GM23248 (cell line): ENCODE measurements at places on chromosomes 4 and X. TPM values are rescaled to one million over a fixed set of nuclear protein-coding genes. Genes with fewer than 3 reads are reported as not detected.

GRCh38 chr4:113587640-113588275 is 173.8 kb downstream of the CAMK2D start:
- no peak for DNase-seq
- H3K36me3 ChIP-seq = peaks cover 5% of the 10 kb centered on the region; the same call in 1 of the 2 replicates
- no peak overlapping the region for H3K27ac ChIP-seq
- peaks cover 17% of the 10 kb centered on the region; the same call in 1 of the 2 replicates for H3K4me1 ChIP-seq
- H3K4me3 ChIP-seq = no peak overlapping the region
- H3K27me3 ChIP-seq = no peaks in the 10 kb centered on the region

DNA sequence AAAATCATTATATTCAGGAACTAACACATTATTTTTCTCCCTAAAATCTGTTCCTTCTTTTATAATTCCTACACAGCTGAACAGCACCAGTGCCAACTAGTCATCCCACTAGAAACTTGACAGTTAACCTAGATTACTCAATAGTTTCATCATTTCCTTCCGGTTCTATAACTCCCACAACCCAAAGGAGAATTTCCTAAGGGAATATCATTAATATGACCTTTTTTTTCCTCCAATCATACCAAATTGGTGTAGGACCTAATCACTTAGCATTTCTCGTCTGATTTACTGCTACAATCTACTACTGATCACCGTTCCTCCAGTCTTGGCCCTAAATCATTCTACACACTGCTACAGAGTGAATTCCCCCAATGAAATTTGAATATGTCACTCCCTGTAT is 45.9 kb downstream of the WDFY3 start:
- peak overlapping the region; percentile 31 for H3K4me3 ChIP-seq
- 0 out of 2 replicates have a peak, but pooled peaks cover 7% of the 10 kb centered on the region for H3K36me3 ChIP-seq
- no peaks in the 10 kb centered on the region for H3K27me3 ChIP-seq
- peak overlapping the region; percentile 70 for H3K27ac ChIP-seq

Gene RIBC1
- 0.25 and 0.32 TPM in 2 replicates for total RNA-seq

Gene DNAAF6
- not detected in 2 replicates for total RNA-seq

Gene HAND2
- 11.2 and 13.4 TPM in 2 replicates for total RNA-seq
